Naive B cell (primary cell): ENCODE measurements at places on chromosomes 5 and 9. TPM values are rescaled to one million over a fixed set of nuclear protein-coding genes. Genes with fewer than 3 reads are reported as not detected.

Gene LIX1
- 0.95 TPM for polyA plus RNA-seq

DNA sequence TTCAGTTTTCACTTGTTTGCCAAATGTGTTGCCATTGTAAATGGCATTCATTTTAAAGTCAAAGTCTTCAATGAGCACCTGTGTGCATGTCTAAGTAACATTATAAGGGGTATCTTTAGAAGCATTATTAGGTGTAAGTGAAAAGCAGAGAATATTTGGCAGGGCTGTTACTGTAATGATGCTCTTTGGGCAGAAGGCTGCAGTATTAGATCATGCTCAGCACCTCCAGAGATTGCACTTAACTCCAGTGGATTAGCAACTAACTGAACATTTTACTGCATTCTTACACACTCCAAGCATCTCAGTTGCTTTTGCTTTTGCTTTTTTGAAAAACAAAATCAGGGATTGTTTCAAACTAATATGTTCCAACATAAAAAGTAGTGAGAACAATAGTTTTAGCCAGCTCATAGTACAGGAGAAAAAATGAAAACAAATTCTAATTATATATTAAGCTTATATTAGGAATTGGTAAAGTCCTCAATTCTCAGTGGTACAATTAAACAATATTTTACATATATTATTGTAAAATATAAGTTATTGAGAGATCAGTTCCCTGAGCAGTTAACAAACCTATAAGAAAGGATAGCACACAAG is 1740.9 kb upstream of the CDH9 start:
- no peak for DNase-seq

GRCh38 chr9:114314256-114314867 is 8.5 kb upstream of the ORM1 start:
- DNase-seq = no peak

Gene SEMA4D
- polyA plus RNA-seq = 32.5 TPM

GRCh38 chr9:99058964-99059921 is 45.7 kb upstream of the TGFBR1 start:
- DNase-seq = peak; percentile 74

DNA sequence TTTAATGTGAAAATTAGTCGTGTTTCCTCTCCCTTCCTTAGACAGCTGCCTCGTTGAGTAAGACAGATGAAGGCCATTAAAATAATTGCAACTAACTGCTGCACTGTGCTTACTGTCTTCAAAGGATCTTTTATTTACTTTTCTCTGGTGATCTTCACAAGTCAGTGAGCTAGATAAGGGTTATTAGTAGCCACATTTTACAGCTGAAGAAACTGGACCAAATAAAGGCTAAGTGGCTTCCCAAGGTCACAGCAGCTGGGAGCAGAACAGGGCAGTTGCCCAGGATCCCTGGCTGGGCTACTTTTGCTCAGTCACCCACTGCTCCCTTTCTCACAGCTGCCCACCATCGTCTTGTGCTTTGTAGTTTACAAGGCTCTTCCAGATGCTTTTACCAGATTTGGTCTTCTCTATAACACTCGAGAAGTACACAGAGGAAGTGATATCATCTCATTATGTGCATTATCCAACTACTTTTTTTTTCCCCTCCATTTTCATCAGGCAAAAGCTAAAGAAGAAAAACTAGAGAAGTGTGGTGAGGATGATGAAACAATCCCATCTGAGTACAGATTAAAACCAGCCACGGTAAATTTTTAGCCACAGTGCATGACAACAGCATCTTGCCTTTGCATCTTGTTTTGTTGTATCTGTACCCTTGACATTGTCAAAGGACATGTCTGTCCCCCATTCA is 61.8 kb downstream of the ERAP1 start:
- no peak for DNase-seq

- peak; percentile 28 for DNase-seq
Observed at GRCh38 chr5:138661291-138661960, 86.2 kb upstream of the HSPA9 start.

Gene VAV2
- polyA plus RNA-seq = 5.7 TPM

DNA sequence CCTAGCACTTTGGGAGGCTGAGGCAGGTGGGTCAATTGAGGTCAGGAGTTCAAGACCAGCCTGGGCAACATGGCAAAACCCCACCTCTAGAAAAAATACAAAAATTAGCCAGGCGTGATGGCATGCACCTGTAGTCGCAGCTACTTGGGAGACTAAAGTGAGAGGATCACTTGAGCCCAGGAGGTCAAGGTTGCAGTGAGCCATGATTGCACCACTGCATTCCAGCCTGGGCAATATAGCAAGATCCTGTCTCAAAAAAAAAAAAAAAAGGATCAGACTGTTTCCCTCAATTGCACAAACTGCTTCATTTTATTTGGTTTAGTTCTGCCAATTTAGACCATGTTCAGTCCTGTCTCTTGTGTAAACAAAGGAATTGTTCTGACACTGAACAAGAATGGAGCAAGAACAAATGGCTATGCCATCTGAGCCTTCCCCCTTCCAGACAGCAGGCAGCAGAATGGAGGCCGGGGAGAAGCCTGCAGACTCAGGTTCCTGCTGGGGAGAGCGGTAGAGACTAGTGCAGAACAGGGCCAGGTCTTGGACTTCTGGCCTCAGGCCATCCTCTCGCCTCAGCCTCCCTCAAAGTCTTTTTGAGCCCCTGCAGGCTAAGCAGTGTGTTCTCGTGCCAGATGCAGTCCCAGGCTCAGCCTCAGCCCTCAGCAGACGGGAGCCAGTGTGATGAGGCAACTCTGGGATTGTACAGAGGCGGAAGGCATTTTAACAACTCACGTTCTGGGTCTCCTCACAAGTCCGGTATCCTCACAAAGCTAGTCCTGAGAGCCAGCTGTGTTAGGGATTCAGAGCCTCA is 18.2 kb downstream of the HNRNPH1 start:
- DNase-seq = no peak

Gene OCLN
- polyA plus RNA-seq = 0.11 TPM

- no peak for DNase-seq
Observed at GRCh38 chr5:141654298-141654697, 3.1 kb upstream of the FCHSD1 start.

Gene GDA
- polyA plus RNA-seq = not detected

DNA sequence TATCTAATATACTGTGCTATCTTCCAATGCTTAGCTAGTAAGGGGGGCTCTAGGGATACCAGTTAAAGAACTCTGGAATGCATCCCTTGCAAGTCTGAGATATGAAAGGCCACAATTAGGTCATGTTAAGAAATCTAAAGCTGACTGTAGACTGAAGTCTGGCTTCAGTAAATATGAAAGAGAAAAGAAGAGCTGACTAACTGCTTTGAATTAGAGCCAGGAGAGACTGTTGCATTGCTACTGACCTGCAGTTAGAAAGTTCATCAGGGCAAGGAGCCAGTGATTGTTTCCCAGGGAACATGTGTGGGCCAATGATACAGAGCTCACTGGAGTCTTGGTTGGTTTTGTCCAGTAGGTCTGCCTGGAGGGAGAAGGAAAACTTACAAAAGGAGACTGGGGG is 472.1 kb upstream of the TNC start:
- no peak for DNase-seq

Gene SLC22A4
- polyA plus RNA-seq = not detected

DNA sequence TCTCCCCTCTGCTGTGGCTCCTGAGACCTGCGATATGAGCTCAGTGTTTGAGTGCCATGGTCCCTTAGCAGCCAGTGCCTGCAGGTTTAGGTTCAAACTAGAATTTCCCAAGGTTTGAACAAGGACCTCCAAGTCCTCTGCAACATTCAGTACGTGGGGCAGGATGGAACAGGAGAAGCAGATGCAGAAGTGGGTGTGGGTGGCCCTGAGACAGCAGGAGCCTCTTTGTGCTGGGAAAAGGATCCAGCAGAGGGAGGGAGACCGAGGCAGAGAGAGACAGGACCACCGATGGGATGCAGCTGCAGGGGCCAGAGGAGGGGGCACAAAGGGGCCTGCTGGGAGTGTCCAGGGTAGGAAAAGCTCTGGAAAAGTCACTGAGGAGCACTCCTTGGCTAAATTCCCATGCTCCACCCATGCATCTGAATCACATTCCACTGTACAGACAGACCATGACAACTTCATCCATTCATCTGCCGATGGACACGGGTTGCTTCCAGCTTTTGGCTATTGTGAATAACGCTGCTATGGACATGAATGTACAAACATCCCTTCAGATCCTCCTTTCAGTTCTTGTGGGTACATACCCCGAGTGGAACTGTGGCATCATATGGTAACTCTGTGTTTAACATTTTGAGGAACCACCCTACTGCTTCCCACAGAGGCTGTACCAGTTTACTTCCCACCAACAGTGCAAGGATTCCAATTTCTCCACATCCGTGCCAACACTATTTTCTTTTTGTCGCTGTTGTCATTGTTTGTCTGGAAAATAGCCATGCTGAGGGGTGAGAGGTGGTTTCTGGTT is 26.7 kb upstream of the SUSD3 start:
- DNase-seq = no peak

Gene IL33
- not detected for polyA plus RNA-seq
